Activated naive CD4-positive, alpha-beta T cell (primary cell): ENCODE measurements at places on chromosomes 3 and 15.

GRCh38 chr3:116863822-116864589, 154.4 kb downstream of the TUSC7 start:
- no peak for DNase-seq

- no peak for DNase-seq
These were observed 20.9 kb downstream of the SLC6A6 start for GRCh38 chr3:14423197-14423743.

- DNase-seq = no peak
These were observed 8.7 kb upstream of the ACSBG1 start for GRCh38 chr15:78243058-78243457.

DNA sequence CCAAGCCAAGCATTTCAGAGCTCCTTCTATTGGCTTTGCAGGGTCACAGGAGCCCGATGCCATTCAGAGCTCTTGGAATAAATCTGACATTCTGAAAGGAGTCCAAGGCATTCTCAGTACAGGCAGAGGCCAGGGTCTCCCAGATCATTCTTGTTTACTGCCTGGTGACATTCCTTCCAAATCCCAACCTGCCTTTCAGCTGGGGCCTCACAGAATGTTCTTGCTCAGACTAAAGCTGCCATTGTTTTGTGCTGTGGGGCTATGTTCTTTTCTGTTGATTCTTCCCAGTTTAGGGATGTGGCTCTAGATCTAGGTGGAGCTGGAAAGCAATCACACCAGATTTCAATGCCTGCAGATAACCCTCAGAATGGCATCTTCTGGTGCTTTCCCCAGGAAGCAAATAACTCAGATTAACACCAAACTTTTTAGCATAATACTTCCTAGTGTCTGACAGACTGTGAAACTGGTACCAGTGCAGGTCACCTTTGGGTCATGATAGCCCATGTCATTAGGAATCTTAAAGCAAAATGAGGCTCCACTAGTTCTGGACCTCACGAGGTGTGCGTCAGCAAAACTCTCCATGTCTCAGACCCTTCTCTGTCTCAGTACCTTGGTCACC, 166.9 kb downstream of the CHST2 start:
- no peak for DNase-seq

- no peak for DNase-seq
These were observed 37.5 kb downstream of the CMC1 start for GRCh38 chr3:28278918-28279317.

DNA sequence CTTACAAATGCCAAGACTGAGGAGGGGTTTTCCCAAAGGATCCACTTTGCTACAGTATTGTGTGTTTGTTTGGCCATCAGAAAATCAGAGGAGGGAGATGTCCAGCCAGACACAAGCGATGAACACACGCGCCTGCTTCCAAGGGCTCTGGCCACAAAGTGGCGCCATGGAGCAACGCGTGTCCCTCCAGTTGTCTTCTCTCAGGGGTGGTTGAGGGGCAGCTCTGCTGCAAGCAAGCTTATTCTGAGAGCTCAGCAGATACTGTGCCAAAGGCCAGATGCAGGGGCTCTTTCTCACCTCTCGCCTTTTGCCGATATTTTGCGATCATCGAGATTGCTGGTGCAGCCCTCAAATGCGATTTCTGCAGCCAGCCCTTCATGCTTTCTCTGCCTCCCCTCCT, 88.9 kb upstream of the OSBPL11 start:
- no peak for DNase-seq

GRCh38 chr3:74426571-74426970, 187.9 kb downstream of the CNTN3 start:
- no peak for DNase-seq

DNA sequence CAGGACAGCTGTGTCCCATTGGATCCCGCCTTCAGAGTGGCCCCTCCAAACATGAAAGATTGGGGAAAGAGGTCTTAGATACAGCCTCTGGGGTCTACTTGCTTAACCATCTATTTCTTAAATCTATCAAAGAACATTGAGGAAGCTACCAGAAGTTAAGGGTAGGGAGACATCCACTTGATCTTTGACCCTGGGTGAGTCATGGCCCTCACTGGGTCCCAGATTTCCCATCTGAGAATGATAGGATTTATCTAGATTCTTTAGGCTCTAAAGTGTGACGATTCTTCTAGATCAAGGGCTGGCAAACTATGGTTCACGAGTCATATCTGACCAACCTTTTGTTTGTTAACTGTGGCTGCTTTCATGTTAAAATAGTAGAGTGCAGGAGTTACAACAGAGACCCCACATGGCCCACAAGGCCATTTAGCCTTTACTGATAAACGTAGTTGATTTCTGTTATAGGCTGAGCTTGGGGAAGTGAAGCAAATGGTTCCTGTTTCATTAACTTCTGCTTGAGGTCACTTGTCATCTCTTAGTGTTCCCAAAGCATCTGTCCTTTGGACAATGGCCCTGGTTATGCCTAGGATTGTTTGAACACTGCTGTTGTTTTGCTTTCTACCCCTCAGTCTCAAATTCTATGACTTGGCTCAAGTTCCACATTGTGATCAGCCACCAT, 8.0 kb downstream of the MUC13 start:
- no peak for DNase-seq

GRCh38 chr3:16300881-16301359, 35.9 kb downstream of the OXNAD1 start:
- DNase-seq = peak; percentile 28

- no peak for DNase-seq
These were observed 8.6 kb upstream of the CBLB start for GRCh38 chr3:105877336-105877910.

DNA sequence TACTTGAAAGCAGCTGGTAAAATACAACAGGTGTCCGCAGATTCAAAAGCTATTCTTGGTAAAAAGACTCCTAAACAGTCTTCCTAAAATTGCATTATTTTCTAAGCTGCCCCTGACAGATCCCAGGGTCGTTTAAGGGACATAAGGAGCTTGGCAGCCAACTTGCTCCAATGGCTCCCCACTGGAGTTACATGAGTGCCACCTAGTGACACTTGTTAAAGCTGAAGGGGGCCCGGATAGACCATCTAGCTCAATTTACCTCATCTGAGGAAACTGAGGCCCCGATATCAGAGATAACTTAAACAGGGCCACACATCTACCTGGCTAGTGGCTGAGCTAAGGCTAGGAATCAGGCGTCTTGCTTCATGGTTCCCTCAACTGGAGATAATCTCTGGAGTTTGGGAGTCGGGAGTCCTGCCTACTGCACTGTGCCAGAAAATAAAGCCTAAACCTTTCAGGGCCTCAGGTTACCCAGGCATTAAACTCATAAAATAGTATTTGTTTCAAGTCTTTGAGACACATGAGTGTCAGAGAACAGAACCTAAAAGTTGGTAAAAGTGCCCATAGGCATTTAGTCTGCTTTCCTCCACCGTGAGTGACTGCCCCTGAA, 6.5 kb upstream of the TBC1D23 start:
- DNase-seq = no peak

DNA sequence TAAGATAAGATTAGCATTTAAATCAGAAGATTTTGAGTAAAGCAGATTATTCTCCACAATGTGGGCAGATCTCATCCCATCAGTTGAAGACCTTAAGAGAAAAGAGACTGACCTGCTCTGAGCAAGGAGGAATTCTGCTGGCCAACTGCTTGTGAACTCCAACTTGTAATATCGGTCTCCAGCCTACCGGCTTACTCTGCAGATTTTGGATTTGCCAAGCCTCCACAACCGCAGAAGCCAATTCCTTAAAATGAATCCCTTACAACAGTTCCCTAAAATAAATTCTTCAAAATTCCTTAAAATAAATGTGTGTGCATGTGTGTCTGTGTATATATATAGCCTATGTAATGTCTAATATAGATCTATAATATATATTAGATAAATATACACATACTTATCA, 107.4 kb upstream of the KLF13 start:
- DNase-seq = no peak

DNA sequence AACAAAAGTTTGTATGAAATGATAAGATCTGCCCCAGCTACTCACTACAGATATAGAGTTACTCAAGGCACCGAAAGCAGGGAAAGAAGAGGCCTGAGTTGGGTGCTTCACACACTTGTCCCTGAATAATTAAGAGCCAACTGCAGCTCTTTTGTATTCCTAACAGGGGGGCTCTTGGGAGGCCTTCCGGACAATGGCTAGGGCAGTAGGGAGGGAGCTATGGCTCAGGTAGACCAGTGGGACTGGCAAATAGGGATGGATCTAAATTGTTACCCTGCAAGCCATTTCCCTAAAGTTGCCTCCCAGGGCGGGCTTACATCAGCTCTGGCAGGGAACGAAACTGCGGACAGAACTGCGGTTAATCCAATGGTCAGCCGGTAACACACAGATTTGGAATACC, 6.2 kb downstream of the SEMA5B start:
- no peak for DNase-seq

DNA sequence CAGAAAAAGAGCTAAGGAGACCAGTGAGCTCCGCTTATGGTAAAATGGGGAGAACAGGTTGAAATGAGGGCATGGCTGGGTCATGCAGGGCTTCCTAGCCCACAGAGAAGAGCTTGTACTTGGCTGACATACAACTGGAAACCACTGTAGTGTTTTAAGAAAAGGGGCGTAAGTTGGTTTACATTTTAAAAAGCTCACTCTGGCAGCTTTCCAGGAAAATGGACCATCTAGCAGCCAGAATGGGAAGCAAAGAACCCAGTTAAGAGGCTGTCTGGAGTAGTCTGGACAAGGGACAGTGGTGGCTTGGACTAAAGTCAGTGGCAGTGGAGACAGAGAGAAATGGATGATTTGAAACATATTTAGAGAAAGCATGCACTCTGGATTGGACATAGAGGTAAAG, 1.9 kb downstream of the MORC1 start:
- DNase-seq = no peak

DNA sequence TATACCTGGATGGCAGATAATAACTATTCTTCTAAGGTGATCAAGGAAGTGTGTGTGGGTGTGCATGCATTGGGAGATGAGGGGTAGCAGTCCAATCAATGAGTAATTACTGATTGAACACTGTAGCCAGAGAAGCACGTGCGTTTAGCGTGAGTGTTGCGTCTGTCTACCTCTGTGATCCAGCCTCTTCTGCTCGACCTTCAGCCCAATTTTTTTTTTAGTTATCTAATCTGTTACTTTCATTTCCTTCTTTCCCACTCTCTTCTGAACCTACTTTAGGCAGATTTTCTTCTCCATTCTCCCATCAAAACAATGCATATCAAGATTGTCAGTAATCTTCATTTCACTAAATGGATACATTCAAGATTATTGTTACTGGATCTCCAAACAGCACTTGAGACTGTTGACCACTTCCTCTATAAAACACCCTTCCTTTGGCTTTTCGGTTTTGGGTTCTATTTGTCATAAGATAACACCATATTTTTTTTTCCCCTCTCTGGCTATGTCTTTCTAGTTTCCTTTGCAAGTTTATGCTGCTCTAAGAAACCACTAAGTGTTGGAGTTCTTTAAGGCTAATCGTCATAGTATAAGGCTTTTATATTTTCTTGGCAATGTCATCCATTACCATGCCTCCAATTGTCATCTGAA, 41.0 kb downstream of the MCTP2 start:
- DNase-seq = no peak

DNA sequence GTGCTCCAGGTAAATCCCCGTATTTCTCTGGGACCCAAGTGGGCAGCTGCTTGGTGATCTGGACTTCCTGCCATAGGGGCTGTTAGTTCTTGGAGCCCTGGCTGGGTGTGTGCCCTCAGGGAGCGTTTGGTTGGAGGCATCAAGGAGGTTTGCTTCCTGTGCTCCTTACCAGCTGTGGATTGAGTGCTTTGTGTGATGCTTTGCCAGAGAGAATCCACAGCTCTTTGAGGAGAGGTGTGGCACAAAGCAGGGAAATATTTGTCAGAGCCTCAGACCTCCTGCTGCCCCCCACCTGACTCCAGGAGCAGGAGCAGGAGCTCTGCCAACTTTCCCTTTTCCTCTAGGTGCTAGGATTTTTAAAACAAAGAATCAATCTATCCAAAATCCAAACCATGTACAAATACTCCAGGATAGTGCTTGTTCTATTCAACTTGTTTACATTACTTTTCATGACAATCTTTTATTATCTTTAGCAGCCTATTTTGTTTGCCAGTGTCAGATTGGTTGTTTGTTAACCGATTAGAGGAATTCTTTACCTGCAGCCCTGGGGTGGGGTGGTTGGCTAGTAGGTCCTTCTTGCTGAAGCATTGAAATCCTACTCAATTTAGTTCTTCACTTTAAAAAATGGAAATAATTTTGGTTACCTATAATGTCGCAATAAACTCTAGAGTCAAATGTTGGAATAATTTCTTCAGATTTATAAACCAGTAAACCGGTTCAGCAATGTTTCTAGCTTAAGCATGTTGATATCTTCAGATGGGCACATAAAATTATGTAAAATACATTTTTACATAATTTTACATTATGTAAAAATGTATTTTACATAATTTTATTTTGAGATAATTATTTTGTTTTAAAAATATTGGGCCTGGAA, 2.5 kb downstream of the CTDSPL start:
- DNase-seq = no peak

GRCh38 chr3:160434071-160434470, 15.5 kb downstream of the TRIM59 start:
- DNase-seq = no peak

- DNase-seq = no peak
These were observed 33.5 kb upstream of the USP8 start for GRCh38 chr15:50390554-50391264.

- no peak for DNase-seq
These were observed 57.9 kb downstream of the TIPARP start for GRCh38 chr3:156732261-156732660.

DNA sequence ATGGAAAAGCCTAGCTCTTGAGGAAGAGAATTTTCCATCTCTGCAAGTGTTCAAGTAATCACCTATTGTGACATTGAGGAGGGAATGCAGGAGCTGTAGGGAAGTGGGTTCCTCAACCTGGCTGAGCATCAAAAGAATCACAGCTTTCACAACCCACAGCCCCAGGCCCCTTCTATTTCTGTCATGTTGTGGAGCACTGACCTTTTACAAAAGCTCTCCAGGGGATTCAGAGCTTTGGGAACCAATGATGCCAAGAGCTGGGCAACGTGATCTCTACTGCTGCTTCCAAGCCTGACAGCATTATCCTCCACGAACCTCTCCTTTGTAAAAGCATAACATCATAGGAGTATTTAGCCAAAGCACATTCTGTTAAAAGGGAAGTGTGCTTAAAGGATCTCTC, 231.1 kb downstream of the ADAMTS9 start:
- no peak for DNase-seq

DNA sequence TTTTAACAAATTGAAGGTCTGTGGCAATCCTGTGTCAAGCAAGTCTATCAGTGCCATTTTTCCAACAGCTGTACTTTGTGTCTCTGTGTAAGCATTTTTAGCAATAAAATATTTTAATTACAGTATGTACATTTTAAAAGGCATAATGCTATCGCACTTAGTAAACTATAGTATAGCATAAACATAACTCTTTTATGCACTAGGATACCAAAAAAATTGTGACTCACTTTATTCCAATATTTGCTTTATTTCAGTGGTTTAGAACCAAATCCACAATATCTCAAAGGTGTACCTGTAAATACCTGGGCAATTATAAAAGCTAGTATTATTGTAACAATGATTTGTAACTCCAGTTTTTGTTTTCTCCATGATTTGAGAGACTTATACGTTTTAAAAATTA, 46.5 kb downstream of the FRMD5 start:
- DNase-seq = no peak
